ENCODE measurements at places on chromosomes 3 and 15. TPM values are rescaled to one million over a fixed set of nuclear protein-coding genes. Genes with fewer than 3 reads are reported as not detected.

DNA sequence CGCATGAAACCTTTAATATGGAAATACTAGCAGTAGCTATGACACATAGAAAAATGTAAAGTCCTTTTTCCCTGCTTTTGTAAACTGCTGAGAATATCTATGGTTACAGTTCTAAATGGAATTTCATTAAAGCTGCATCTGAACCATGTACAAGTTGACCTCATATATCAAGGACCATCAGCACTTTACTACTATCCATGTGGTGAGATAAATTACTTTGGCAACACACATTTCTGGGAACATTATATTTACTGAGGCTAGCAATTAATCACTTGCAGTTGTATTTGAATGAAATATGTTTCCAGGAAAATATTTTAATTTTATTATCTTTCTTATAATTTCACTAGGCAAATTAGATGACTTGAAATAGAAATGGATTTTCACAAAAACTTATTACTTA lies 545.5 kb downstream of the NAALADL2 start:
- no peak for DNase-seq

- no peak for DNase-seq
Observed at GRCh38 chr3:4898454-4899313, 80.6 kb upstream of the BHLHE40 start.

DNA sequence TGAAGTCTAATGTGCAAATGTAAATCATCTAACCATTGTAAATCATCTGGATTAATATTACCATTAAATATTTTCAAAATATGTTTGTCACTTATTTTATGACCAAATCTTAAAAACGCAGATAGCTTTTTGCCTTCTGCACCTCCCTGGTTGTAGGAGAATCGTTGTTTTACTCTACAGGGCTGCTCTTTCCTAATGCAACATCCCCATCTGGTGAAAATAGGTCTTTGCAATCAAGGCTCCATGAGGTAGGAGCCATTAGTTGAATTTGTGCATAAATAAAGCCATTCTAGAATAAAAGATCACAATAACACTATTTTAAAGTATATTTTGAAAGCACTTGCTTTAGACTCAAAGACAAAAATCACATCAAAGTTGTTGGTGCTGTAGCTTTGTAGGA lies 535.6 kb upstream of the AGTR1 start:
- DNase-seq = no peak

LPP gene
- 117 TPM for total RNA-seq

GPR149 gene
- not detected for total RNA-seq
